ENCODE measurements at places on chromosomes 7 and 10.

DNA sequence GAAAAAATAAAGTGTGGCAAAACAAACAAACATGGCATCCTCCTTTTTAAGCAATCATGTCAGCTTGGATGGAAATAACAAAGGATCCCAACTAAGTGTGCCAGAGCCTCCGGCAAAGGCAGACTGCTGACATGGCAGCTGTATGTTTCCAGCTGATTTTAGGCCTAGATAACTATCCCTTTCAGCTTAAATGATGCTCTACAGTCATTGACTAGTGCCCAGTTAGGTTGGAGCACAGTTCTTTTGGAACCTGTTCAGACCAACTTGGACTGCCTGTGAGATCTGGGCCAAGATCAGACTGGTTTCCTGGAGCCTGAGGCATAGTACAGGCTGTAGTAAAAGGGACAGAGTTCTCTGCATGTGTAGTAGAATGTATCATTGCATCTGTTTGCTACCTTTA is 128.7 kb downstream of the DYNC1I1 start:
- DNase-seq = peak; percentile 3

DNA sequence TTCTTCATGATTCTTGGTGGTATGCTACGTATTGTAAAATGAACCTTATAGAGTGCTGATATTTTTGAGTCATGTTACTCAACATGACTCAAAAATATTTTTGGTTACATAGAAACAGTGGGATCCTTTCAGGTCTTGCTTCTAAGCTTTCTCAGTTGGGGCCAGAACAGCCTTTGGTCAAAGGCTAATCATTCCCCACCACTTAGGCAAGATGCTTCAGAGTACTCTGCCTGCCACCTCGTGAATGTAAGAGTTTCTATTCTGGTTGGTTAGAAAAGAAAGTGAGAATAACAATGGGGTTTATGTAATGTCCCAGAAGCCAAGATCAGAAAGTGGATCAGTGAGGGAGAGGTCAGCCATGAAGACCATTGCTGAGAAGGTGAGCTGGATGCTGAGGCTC is 327.8 kb downstream of the TCERG1L start:
- no peak for DNase-seq

DNA sequence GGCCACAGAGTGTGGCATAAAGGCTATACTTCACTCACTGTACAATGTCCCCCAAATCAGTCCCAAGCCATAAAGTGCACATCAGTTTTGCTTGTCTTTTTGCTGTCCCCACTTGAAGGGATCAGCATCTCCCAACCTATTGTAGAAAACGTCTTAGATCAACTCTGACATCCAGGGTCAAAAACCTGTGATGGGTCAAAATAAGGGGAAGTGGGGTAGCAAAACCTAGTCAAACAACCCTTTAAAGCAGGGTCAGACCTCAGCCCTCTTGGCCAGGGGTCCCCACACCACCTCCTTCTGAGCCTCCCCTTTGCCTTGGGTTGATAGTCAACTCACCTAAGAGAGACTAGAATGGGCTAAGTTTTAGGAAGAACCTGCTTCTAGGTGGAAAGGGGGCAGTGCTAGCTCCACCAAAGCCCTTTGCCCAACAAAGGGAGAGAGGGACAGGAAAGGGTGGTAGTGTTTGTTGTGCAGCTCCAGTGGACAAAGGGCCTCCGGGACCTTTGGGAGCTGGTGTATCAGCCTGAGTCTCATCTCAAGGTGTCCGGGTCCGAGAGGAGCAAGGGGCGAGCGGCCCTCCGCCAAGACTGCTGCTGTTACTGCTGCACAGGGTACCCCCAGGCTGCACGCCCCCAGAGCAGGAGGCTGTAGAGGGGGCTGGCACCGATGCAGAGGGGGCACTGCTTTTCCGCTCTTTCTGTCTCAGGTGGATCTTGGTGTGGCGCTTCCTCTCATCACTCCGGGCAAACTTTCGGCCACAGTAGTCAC is 3.3 kb downstream of the EGR2 start:
- DNase-seq = no peak

GRCh38 chr7:151122276-151122675 is 36.0 kb downstream of the AGAP3 start:
- DNase-seq = peak; percentile 47

DNA sequence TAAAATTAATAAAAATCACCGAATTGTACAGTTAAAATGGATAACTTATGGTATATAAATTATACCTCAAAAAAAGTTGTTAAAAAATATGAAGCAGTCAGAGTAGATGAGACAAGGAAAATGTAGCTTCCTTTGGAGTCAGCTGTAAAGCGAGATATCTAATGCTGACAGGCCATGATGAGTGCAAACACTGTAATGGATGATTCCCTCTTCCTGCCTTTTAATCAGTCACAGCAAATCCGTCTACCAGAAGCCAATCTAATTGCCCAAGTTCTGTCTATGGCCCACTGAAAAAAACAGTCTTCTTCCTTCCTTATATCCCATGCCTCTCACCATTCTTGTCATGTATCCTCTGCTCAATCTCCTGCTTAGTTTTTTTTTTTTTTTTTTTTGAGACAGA is 59.9 kb upstream of the DNAJB12 start:
- DNase-seq = no peak

DNA sequence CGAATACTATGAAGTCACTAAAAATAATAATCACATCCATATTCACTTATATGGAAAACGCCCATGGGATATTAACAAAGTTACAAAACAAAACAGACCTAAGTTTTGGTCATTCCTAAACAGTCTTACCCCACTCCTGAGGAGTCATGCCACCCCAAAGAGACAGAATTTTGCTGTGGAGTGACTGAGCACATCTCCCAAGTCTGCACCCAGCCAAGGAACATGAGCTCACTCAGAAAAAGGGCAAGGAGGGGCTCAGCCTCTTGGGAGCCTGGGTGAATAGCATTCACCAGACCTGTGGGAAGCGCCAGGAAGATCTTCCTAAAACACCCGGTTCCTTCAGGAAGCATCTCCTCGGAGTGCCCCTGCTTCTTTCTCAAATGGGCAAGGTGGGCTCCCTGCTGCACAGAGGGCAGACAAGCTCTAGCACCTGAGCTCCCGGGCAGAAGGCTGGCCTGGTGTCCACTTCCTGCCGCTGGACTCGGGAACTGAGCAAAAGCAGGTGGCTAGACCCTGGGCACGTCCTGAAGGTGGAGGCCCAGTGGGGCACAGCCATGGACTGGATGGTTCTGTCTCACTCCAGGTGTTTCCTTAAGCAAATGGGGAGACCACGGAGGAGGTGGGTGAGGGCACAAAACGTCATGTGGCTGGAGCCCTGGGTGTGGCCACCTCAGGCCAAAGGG is 31.0 kb downstream of the TNS3 start:
- DNase-seq = no peak

DNA sequence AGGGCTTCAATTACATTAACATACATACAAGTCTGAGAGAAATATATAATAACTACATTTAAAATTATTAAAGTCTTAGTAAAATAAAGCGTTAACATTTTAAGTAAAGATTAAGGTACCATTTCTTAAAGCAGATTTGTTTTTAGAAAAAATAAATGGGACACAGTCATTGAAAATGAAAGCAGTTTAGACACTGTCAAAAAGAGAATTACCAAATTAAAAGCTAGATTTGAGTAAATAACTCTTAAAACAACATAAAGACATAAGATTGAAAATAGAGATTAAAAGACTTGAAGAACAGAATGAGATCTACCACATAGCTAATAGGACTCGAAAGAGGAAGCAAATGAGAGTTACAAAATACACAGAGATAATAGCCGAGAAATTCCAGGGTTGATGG is 562.2 kb upstream of the FOXK1 start:
- no peak for DNase-seq

- no peak for DNase-seq
Measured at GRCh38 chr7:48976253-48976652, 51.9 kb downstream of the CDC14C start.

- no peak for DNase-seq
Measured at GRCh38 chr7:2508327-2509215, 11.0 kb upstream of the LFNG start.

GRCh38 chr10:9781666-9782065 is 1236.0 kb upstream of the CELF2 start:
- no peak for DNase-seq

- no peak for DNase-seq
Measured at GRCh38 chr10:44325596-44326307, 59.1 kb downstream of the CXCL12 start.

GRCh38 chr10:11654659-11655058 is 43.2 kb upstream of the USP6NL start:
- no peak for DNase-seq

DNA sequence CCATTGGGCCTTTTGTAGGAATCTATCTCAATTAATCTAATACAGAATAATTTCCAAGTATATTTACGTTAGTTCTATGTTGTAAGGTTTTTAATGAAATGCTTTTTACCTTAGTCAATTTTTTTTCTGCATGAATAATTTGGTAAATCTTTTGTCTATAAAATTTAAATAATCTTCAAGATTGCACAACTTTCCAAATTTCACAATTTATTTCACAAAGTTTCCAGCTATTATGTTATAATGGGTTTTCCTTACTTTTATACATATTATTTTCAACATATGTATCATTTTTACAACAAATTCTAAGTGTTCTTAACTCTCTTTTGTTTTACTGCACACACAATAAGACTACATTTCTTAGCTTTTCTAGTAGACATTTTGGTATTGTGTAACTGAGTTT is 470.7 kb downstream of the ETV1 start:
- no peak for DNase-seq

DNA sequence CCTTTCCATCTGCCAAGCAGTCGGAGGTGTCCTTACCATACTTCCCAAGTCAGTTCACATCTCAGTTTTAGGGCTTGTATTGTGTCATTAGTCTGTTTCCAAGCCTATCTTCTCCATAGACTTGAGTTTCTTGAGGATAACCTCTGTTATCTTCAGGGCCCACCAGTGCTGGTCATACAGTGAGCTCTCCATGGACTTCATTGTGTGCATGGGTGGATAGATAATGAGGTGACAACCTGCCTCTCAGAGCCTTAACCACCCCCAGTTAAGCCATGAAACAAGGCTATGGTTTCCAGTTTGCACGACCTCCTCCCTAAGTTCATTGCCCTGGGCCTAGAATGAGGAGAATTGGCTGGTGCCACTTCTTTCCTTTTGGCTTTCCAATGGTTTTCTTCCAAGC is 38.5 kb upstream of the WAC start:
- no peak for DNase-seq

GRCh38 chr10:120948889-120949608 is 97.9 kb downstream of the WDR11 start:
- DNase-seq = peak; percentile 70

DNA sequence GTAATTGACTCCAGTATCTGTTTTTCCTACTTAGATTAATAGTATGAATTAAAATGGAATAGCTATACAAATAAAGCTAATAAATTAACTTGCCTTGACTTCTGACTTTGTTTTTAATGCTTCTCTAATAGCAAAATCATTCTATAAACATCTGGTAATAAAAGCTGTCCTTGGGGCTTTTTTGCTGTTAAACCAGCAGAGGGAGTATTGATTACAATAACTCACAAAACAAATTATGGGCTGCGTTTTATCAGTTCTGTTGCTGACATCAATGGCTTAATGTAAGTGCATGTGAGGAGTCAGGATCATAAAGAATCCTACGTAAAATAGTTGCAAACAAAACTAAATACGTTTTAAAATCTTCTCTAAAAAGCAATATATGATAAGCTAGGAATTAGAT is 667.8 kb downstream of the PCDH15 start:
- DNase-seq = no peak

DNA sequence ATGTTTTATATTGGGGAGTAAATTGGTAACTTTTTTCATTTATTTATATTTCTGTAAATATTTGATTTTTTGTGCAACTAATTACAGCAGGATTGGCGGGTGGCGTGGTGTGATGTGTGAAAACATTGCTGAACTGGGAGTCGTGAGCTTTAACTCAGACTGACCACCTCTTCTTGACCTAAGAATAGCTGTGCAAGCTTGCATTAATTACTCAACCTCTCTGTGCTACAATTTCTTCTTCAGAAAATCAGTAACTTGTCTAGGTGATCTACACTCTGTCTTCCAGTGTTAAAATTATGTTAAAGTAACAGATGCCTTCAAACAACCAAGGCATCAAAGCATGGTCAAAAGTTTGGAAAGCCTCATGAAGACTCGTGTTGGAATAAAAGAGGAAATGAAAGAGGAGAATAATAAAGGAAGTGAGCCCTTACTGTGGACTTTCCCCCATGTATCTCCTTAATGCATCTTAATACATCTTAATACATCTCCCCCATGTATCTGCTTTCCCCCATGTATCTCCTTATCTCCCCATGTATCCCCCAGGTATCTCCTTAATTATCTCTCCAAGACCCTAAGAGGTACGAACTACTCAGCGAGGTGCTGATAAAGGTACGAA is 71.2 kb downstream of the SVIL start:
- no peak for DNase-seq

DNA sequence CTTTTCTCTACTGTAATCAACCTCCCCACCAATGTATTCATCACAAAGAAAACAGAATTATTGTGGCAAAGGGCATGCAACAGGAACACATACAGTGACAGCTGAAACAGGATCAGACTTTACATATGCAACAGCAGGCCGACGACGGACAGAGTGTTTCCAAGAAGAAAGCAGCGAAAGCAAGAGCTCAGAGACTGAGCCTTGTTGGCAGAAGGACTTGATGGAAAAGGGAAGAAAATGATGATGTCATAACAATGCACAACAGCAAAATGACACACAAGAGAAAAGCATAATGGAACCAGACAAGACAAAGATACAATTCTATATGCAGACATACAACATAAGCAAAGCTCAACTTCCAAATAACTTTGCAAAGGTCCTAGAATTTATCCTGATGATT is 106.5 kb downstream of the ARHGAP12 start:
- no peak for DNase-seq

GRCh38 chr10:98374217-98374985 is 40.6 kb downstream of the PYROXD2 start:
- no peak for DNase-seq

GRCh38 chr7:92695308-92696261 is 105.4 kb upstream of the FAM133B start:
- DNase-seq = peak; percentile 36

- DNase-seq = peak; percentile 71
Measured at GRCh38 chr7:92833766-92834506, 2.4 kb downstream of the CDK6 start.

GRCh38 chr10:129966889-129967578 is 3.0 kb upstream of the EBF3 start:
- DNase-seq = no peak

DNA sequence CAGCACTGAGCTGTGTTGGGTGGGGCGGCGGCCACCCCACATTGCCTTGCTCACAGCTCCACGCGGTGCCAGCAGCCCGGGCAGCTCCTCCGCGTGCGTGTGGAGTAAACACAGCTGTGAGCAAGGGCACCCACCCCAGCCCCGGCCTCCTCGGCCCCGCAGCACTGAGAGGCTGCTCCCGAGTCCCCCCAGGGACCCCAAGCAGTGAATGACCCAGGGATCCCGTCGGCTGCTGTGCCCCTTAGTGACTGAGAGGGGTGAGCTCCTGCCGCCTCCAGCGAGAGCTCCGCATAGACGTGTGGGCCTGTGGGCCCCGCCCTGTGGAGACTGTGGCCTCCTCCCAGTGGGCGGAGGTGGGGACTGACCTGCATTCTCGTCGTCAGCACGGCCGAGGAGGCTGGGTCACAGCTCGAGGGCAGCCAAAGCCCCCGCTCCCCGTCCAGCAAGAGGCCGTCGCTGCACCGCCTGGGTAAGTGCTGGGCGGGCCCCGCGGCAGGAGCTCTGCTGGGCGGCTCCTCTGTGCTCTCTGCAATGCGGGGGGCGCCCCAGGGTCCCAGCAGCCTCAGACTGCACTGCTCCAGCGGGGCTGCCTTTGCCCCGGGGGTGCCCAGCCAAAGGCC is 29.9 kb upstream of the UTF1 start:
- DNase-seq = no peak

All from C1 segment of cervical spinal cord (tissue), 14 donors.